ENCODE measurements at places on chromosomes 5 and 9.

DNA sequence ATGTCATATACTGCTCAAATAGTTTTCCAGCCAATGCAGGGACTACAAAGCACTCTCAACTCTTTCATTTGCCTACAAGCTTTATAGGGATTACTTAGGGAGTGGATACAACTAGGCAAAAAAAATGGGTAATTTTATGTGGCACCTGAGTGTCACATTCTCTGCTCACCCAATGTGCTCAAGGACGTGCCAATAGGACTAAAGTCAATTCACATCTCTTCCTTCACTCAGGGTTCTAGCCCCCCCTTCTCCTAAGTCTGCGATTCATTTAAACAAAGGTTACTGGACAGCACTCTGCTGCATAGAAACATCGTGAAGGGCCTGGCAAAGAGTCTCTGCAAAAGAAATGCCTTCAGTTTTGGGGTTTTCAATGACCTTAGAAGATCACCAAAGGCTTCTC lies 142.3 kb downstream of the TSSK1B start:
- no peak for DNase-seq

- no peak for DNase-seq
Measured at GRCh38 chr5:166625210-166625865, 1666.1 kb upstream of the WWC1 start.

DNA sequence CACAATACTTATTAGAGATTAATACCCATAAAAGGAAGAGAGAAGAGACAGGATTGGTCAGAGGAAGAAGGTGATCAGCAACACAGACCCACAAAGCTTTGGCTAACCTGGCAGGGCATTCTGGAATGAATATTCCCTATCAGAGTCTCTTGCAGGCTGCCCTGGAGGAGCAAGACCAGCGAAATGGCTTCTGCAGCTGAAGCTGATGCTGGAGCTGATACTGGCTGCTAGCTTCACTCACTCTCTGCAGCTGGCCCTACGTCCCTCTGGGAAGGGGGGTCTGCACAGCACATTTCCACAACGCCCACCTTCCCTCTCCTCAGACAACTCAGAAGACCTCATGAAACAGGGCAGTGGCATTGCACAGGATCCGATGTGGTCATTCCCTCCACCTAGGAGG lies 169.9 kb upstream of the EFNA5 start:
- no peak for DNase-seq

GRCh38 chr5:132301344-132302271 lies 7.4 kb downstream of the SLC22A4 start:
- DNase-seq: no peak

All from NCI-H526 treated with DMSO at 0.1 percent for 48 hours (cell line).